ENCODE measurements at places on chromosomes 3 and 15.

- no peak for DNase-seq
Observed at GRCh38 chr3:48945891-48946549, 27.4 kb downstream of the ARIH2 start.

- no peak for DNase-seq
Observed at GRCh38 chr3:27888562-27888961, 166.4 kb upstream of the EOMES start.

DNA sequence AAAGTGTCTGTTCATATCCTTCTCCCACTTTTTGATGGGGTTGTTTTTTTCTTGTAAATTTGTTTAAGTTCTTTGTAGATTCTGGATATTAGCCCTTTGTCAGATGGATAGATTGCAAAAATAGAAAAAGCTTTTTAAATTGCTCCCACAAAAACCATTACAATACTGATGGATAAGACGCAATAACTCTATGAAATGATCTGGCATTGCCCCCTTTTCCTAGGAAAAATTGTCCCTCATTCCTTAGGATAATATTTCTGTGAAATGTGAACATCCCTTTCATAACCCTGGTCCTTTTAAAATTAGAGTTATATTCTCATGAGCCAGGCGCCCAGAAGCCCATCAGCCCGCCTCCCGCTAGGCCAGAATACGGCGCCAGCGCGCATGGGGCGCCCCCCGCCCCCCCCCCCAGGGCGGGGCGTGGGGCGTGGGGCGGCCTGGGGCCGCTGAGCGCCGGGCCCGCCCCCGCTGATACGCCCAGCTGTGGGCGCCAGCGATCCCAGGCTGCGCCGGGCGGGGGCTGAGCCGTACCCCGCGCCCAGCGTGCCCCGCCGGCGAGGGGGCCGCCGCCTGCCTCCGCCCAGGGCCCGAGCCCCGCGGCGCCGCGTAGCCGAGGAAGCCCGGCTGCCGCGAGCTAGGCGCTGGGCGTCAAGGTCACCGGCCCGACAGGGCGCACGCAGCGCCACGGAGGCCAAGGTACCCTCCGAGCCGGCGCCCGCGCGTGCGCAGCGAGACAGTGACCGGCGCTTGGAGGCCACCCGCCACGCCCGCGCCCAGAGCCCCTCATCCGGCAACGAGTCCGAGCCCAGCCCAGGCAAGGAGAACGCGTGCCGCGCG is 11.1 kb upstream of the ROPN1B start:
- DNase-seq: no peak

GRCh38 chr3:56918111-56918568 is 116.4 kb upstream of the ARHGEF3 start:
- DNase-seq: peak; percentile 33

- DNase-seq: no peak
Observed at GRCh38 chr3:160831401-160831800, 75.4 kb downstream of the PPM1L start.

- DNase-seq: no peak
Observed at GRCh38 chr15:93247466-93248121, 158.6 kb upstream of the RGMA start.

GRCh38 chr15:87387766-87388165 is 868.8 kb downstream of the NTRK3 start:
- DNase-seq: no peak

DNA sequence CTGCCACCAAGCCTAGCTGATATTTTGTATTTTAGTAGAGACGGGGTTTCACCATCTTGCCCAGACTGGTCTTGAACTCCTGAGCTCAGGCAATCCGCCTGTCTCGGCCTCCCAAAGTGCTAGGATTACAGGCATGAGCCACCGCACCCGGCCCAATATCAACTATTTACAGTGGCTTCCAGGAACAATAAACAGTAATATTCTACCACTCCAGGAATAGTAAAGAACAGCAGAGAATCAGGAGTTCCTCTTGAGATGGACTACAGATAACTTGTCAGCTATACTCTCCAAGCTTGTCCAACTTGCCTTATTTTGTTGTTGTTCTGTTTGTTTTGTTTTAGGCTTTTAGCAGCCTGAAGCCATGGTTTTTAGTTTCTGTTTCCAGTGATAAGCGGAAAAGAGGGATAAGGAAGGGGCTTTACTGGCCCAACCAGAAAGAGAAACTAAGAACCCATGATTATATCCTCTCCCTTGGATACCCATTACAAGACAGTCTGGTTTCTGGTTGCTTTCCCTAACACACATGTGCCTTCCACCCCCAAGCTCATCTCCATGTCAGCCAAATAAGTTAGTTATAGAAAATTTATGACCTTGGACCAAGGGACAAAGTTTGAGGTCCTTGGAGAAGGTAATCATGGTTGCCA is 36.7 kb downstream of the ARHGEF3 start:
- no peak for DNase-seq

DNA sequence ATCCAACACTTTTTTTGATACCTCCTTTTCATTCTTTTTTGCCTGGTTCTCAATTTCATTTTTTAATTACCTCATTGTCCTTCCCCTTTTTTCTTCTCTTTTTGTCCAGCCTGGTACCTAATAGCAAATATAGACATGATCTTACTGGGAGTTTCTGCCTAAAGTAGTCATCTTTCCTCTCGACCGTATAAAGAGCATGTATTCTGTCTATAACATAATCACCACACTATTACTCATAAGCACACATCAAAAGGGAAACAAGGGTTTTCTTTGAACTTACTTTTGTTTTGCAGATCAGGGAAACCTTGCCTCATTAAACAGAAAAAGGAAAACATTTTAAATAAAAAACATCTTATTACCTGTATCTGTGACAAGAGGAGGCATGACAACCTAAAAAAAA is 33.0 kb downstream of the FAM98B start:
- no peak for DNase-seq

DNA sequence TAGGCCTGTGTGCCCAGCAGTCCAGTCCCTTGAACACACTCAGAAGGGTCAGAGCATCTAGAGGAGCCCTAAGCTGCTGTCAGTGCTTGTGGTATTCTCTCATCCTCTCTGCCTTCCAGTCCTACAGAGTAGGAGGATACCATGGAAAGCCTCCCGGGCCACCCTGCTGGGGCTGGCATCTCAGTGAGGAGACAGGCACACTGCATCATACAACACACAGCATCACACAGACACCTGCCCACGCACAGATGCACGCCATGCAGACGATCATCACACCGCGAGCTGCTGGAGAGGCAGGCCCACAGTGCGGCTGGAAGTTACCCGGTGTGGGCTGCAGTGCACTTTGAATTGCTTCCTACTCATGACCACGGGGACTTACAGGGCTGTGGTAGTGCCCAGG is 15.2 kb downstream of the GABRA5 start:
- no peak for DNase-seq

DNA sequence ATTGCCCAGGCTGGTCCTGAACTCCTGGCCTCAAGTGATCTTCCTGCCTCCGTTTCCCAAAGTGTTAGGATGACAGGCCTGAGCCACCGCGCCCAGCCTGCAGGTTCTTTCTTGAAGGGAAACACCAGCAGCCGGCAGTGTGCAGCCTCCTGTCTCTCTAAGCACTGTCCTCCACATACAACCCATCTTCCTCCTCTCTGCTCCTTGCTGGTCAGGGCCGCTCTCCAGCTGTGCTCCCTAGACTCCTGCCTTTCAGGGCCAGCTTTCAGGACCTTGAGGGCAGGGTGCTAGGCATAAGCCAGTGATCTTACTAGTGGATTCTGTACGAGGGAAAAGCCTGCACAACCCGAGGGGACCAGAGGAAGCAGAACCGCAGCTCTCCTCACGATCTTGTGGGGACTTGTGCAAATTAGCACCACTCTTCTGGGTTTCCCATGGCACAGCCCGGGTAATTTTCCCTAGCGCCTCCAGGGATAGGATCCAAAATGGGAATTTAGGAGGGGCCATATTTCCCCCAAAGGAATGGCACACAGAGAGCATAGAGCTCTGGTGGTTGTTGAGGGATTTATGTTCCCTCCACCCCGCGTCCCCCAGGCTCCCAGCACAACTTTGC is 18.2 kb upstream of the CORO2B start:
- DNase-seq: no peak

DNA sequence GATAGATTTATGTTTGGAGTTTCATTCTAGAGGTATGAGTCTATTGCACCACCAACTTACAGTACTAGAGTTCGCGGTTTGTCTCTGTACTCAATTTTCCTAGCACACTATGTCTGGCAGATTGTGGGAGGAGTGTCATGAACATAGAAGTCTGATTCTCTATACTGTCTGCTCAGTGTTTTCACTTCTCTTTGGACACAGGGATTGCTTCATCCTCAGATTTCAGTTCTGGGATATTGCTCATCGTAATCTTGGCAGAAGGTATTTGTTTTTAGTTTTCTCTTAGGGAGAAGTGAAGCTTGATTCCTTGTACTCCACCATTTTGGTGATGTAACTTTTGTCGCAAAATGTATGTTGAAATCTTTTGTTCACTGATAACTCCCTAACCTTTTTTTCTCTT is 27.8 kb upstream of the AZI2 start:
- no peak for DNase-seq

- DNase-seq: no peak
Observed at GRCh38 chr3:123633530-123633929, 48.7 kb upstream of the HACD2 start.

DNA sequence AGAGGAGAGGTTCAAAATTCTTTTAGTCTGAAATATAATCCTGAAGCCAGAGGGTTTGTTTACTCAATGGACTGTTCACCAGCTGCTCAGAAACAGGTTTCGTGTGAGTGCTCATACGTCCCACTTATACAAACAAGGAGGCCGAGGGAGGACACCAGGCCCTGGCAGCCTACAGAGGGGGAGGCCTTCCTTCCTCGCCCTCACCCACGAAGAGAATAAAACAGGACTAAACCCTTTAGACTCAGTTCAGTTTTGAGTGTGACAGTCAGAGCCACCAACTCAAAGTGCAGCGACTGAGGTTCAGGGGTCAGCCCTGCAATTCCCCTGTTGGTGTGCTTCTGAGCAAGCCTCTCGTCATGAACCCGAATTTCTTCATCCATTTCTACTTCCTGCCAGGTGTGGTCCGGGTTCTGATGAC is 17.3 kb downstream of the FAM174B start:
- no peak for DNase-seq

DNA sequence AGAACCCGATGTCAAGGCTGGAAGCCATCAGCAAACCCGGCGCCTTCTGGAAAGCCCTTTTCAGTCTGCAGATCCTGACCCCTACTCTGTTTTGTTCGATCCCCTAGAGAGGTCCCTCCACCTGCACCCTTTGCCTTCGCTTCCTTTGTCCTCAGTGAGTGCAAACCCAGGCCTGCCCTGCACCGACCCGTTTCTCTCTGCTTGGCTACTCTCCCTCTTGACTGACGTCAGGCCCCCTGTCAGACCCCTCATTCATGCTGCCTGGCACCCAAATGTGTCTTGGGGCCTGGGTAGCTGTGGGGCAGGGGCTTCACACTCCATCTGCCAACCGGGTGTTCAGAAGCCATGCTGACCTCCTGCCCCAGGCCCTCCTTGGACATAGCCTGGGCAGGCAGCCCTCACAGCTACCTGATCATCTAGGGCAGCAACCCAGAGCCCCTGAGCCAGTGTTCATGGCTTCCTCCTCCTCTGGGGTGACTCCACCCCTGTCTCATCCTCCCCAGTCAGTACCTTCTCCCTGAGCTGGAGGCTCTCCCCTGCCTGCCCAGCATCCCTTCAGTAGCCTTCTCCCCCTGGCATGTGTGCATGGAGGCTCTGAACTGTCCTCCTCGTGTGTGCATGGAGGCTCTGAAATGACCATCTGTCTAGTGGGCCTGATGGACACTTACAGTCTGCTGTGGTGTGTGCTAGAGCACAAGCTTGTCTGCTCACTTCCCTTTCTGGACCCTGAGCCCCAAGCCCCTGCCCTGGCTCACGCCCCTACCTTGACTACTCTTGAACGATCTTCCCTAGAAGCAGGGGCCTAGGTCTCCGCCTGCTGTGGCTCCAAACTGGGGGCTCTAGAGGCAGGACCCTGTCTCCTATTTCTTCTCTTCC is 69.4 kb downstream of the EXOG start:
- DNase-seq: no peak

GRCh38 chr3:12935023-12935860 is 93.9 kb upstream of the RPL32 start:
- no peak for DNase-seq

GRCh38 chr3:160948273-160948672 is 156.9 kb downstream of the B3GALNT1 start:
- no peak for DNase-seq

DNA sequence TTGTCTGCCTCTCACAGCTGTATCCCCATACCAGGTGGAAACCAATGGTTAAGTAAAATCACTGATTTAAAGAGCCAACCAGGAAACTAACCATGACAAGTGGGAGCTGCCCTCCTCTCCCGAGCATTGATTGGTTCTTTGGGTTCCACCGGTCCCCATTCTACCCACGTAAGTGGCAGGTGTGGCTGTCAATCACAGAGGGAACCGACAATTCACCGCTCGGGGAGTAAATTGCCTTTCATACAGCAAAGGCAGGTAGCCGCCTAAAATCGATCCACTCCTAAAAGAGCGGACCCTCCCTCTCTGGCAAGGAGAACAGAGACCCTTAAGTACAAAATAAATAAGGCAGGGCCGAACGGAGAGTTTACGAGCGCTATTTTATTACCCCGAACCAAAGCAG is 1.2 kb downstream of the ERC2 start:
- DNase-seq: no peak

GRCh38 chr3:52104684-52105640 is 48.6 kb upstream of the DUSP7 start:
- no peak for DNase-seq

DNA sequence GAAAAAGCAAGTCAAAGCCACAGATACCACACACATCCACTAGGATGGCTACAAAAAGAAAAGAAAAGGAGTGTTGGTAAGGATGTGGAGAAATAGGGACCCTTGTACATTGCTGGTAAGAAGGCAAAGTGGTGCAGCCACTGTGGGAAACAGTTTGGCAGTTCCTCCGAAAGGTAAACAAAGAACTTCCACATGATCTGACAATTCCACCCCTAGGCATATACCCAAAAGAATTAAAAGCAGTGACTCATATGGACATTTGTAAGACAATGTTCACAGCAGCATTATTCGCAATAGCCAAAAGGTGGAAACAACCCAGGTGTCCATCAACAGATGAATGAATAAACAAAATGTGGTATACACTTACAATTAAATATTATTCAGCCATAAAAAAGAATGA is 22.2 kb upstream of the GMPPB start:
- no peak for DNase-seq

- DNase-seq: no peak
Observed at GRCh38 chr15:76799760-76800159, 105.4 kb downstream of the SCAPER start.

GRCh38 chr15:72833561-72833960 is 50.0 kb upstream of the ADPGK start:
- DNase-seq: no peak

DNA sequence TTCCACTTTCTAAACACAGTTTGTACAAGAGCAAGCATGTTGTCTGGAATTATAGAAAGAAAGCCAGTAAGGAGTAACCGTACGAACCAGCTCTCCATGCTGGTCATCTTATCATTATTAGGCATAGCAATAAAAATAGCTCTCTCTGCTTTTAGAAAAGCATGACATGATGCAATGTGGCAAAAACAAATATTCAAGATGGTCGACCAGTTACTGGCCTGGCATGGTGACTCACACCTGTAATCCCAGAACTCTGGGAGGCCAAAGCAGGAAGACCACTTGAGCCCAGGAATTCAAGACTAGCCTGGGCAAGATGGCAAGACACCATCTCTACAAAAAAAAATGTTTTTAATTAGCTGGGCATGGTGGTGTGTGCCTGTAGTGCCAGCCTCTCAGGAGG is 2.6 kb upstream of the MAP4 start:
- DNase-seq: no peak

GRCh38 chr15:75098404-75098803 is 75.0 kb downstream of the PPCDC start:
- DNase-seq: no peak

Measured in activated CD4-positive, alpha-beta T cell treated with anti-CD3 and anti-CD28 coated beads for 4 hours (primary cell).